Activated naive CD4-positive, alpha-beta T cell treated with anti-CD3 and anti-CD28 coated beads, Interleukin-2, amount 10 ng/mL, durations not matched to agents 7 days and 5 days (primary cell): ENCODE measurements at places on chromosomes 6 and 20.

- no peak for DNase-seq
Observed at GRCh38 chr6:7919871-7920270, 9.3 kb upstream of the TXNDC5 start.

DNA sequence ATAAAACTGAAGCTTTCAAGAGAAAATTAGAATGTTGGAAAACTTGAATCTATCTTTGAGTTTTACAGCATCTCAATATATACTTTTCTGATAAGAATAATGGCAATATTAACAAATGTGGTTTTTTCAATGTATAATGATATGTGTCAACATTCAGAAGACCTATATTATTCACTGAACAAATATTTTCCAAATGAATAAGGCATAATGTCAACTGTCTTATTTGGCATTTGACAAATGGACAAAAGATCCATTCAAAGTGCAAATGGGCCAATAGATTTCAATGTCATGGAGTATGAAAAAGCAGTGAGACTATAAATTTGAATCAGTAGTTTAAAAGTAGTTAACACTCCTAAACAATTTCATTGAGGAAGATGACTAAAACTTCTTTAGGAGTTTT is 20.9 kb downstream of the LMBRD1 start:
- DNase-seq, result no peak

GRCh38 chr6:166770216-166771116 is 143.4 kb upstream of the RPS6KA2 start:
- DNase-seq, result no peak

GRCh38 chr6:113847447-113847846 is 9.7 kb upstream of the MARCKS start:
- no peak for DNase-seq

- no peak for DNase-seq
Observed at GRCh38 chr6:43862925-43863324, 92.9 kb downstream of the VEGFA start.

GRCh38 chr6:157079277-157079676 is 244.0 kb downstream of the TMEM242 start:
- DNase-seq, result no peak

DNA sequence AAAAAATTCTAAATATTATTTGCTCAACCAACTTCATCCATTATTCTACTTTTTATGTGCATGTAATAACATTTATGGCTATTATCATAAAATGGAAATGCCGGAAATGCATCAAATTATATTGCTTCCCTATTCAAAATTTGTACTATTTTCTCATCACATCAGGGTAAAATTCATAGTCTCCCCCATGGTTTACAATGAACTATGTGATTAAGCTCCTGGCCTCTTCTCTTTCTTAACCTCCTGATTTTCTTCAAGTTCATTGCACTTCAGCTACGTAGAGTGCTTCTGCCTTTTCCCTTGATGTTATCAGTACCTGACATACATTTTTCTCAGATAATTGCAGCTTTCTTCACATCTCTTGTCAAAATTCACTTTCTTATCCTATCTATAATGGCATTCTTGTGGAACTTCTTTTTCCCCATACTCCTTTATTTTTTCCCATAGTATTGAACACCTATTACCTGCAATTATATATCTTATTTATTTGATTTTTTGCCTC is 699.1 kb upstream of the ADGRB3 start:
- DNase-seq, result no peak

GRCh38 chr6:169648092-169648491 is 53.7 kb downstream of the WDR27 start:
- DNase-seq, result no peak

DNA sequence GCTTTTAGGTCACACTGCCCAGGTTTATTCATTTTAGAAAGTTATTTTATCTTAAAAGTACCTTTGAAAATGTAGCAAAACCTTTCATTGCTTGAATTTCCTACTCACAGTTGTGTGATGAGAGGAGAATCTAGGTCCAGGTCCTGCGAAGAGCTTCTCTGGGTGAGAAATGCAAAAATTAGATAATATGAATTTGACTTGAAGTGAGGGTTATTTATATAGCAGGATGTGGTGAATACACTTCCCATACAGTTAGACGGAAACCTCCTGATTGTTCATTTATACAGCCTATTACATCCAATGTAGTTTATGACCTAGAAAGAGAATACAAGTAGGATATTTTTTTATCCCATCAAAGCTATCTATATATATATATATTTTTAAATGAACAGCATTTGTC is 30.5 kb downstream of the CDKAL1 start:
- DNase-seq, result no peak

GRCh38 chr20:26167499-26167898 is 470.8 kb upstream of the ZNF337 start:
- DNase-seq, result no peak

- peak; percentile 66 for DNase-seq
Observed at GRCh38 chr20:43751167-43752050, 24.6 kb upstream of the GTSF1L start.

DNA sequence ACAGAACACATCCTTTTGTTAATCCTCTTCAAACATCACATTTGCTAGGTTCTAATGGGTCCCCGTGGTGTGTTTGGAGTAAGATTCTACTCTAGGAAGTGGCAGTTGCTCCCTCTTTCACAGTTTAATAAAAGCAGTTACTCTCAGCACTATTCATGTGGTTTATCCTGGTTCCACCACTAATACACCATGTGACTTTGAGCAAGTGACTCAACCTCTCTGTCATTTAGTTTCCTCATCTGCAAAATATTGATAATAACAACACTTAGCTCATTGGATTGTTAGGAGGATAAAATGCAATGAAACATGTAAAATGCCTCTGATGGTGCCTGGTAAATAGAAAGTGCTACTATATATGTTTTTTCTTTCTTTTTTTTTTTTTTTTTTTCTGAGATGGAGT is 488.0 kb upstream of the NOX3 start:
- no peak for DNase-seq

DNA sequence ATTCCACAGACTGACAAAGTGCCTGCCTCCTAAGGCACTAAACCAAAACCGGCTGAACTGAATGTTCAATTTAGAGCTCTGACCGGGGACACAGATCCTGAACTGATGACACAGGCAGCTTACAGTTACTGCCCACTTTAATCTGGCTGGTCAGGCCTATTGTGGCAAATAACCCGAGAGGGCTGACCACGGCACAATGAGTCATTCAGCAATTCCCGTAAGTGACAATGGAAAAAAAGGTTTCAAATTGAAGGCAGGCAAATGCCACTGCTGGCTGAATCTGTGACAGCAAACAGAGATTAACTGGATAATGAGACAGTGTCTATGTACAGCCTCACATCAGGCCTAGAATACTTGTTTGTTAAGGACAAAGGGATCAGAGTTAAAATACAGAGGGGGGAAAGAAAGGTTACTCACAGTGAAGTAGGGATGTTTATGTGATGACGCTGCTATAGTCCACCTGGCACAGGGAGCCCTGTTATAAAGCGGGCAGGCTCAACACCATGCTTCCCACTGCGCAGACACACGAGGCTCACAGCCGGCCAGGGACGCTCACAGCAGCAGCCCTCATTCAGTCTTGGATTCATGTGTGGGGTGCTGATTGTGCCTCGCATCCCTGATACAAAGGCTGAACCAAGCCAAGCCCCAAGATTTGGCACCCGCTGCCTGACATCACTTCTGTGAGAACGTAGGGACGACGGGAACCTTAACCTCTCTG is 54.4 kb downstream of the RTN4IP1 start:
- DNase-seq, result no peak

GRCh38 chr20:47594157-47594556 is 92.5 kb downstream of the NCOA3 start:
- no peak for DNase-seq

DNA sequence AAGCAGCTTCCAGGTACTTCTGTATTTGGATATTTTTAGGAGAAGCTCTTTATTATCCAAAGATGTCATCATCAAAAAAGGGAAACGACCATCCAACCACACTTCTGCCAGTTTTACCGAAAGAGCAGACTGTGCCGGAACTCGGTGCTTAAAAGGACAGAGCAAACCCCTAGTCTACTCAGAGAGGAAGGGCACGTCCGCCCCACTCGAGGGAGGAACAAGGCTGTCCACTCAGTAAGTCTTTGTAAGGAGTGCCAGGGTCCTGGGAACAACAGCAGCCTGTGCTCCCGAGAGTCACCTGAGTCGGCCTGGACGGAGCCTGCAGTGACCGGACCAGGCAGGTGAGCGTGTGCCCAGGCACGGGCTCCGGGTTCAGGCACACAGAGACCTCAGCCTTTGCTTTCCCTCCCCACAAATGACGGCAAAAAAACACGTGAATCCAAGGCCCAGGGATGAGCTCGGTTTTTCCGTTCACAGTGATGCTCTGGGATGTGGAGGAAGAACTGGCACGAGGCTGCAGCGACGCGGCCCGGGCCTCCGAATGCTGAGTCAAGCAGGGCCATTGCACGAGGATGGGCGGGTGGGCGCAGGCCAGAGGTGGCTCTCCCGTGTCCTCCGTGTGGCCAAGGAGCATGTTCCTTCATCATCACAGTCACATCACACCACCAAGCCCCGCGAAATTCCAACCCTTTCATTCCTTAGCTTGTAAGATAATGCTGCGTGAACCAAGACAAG is 17.4 kb upstream of the SLCO4A1 start:
- DNase-seq, result no peak

DNA sequence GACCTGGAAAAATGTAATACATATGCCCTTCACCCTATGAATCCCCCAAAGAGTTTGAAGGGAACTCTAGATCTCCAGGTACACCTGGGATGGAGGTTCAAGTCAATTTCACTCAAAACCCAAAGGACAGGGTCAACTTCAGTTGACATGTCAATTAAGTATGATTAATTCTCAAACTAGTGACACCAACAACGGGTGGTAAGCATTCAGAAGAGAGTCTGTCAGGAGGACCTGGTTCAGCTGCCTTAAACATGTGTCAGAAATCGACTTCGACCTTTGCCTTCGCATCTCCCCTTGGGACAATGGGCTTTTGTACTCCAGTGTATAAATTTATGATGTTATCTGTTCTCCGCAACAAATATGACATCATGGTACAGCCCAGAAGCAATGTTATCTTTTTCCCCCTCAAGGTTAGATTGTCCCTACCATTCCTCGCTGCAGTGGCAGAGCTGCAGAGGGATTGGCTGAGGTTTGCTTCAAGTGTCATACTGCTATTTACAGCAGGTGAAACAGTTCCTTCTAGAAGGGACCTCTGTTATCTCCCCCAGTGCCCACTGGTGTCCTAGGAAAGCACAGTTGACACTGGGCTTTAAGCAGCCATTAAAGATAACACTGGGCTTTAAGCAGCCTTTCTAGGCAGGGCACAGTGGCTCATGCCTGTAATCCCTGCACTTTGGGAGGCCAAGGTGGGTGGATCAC is 94.7 kb upstream of the SNX9 start:
- no peak for DNase-seq

GRCh38 chr20:2986466-2986865 is 57.0 kb upstream of the GNRH2 start:
- DNase-seq, result peak; percentile 32

- no peak for DNase-seq
Observed at GRCh38 chr6:127854009-127854408, 46.8 kb downstream of the THEMIS start.

DNA sequence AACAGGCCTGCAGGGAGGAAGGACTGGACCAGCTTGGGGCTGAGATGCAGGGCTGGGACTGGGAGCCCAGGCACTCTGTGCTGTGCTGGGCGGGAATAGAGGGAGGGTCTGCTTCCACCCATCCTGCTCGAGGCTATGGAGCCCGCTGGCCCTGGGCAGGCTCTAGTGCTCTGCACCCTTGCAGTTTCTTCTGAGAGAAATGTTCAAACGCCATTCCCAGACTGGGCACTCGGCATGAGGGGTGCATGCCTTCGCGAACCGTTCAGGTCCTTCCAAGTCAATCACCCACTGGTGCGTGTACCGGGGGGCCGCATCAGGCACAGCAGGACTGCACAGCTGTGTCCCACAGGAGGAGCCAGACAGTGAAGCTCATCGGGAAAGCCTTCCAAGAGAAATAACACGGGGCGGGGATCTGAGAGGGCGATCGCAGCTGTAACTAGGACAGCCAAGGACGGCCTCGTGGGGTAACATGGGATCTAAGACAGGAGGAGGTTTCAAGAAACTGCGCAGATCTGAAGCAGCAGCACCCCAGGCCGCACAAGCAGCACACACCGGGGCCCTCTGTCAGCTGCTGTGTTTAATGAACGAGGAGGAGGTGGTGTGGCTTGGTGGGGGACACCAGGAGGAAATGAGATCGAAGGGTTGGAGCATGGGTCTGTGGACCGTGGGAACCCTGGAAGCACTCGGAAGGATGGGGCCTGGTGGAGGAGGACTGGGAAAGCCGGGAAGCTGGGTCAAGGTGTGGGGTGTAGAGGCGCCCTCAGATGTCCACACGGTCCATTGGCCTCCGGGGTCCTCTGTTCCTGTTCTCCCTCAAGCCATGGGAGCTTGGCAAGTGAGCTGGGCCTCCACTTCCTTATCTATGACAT is 26.1 kb upstream of the PYGB start:
- DNase-seq, result no peak

DNA sequence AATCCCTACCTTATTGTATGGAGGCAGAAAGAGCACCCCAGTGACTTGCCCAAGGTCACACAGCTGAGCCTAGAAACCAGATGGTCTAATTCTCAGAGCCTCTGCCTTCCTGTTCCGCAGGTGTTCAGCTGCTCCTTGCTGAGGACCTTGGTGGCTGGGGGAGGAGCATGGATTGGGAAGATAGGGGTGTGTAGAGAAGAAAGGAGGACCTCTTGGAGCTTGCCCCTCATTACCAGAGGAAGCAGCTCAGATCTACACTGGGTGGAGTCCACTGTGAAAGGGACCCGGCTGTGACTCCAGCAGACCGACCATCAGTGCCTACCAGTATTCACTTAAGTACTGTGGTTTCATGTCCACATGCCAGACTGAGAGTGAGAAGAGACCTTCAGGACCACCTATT is 15.2 kb downstream of the FOXP4 start:
- no peak for DNase-seq

DNA sequence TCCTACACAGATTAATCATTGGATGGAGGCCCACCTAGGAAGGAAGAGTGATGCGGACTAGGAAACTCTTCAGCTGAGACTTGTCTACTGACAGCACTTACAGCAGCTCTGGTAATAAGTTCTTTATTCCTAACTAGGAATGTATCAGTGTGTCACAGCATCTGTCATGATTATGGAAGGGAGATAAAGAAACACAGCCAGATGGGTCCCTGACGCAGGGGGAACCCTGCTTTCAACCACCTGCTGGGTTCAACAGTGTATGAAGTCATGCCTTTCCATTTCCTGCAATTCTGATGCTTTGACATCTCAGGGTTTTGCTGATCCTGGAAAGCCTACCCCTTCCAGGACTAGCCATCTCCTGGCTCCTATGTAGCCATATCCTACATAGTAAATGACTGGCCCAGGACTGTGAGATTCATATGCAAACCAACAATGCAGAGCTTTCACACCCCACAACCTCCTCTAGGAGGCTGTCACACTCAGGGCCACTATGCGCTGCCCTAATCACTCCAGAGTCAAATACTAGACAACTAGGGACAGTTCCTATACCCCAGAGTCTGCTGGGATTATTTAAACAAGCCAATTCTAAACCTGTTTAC is 29.0 kb upstream of the MANEA start:
- no peak for DNase-seq

- DNase-seq, result no peak
Observed at GRCh38 chr6:111952274-111952673, 79.0 kb upstream of the FYN start.
